GM12878 (cell line): ENCODE measurements at places on chromosomes 1 and 21.

DNA sequence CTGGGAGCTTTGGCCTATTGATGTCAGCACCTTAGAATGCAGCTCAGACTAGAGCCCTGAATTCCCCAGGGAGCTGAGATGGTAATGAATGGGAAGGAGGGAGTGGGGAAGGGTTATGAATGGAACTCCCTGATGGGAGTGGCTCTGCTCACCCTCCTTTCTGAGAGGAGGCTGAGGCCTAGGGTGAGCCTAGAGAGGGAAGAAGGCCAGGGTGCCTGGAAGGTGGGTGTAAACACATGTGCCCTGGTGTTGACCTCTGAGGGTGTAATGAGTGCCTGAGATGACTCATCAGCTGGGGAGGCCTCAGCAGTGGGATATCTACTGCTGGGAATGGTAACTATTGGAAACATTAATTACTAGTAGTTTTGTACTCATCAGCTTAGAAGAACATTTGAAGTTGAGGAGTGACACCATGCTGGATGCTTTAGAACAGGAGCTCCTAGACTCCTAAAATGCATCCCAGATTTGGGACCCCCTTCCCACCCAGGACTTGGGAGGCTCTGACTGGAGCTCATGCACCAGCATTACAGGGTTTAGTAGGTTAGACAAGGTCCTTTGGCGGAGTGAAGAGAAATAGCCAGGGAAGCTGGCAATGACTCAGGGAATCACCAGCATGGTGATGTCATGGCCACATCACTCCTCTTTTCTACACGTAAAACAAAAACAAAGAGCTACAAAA, 16.0 kb upstream of the PIGV start:
- DNase-seq = no peak

GRCh38 chr1:219161371-219161770, 12.3 kb upstream of the LYPLAL1 start:
- DNase-seq = no peak

DNA sequence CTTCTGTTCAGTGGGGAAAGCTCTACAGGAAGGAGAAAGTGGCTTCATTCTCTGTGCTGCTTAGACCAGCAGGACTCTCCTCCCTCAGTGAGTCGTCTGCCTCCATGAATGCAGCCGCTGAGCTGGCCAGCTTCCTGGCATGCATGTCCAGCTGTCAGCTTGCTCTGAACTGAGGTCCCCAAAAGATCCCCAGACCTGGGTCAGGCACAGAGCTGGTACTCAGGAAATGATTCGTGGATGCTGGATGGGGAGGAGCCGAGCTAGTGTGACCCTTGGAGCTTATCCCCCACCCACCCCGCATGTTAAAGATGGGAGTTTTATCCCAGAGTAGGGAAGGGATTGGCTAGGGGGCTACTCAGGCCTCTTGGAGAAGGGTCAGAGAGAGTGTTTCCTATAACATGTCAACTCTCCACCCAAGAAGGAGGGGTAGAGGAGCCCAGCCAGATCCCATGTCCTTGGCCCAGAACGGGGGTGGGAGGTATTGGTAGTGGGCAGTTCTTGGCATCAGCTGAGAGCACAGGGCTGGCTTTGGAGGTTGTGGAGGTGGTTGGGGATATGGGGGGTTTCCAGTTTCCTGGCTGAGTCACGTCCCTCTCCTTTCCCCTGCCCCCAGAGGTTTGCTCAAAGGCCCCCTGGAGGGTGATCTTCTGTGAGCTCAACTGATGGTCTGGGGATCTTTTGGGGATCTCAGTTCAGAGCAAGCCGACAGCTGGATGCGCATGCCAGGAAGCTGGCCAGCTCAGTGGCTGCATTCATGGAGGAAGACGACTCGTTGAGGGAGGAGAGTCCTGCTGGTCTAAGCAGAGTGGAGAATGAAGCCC, 110.1 kb downstream of the FOXD2 start:
- no peak for DNase-seq

GRCh38 chr1:47919113-47919833, 77.9 kb downstream of the TRABD2B start:
- no peak for DNase-seq

GRCh38 chr1:232996143-232996542, 45.7 kb downstream of the NTPCR start:
- DNase-seq = no peak

- DNase-seq = no peak
Measured at GRCh38 chr1:11761988-11762406, at the start of gene C1orf167. Gene C1orf167 (plus strand): TSS chr1:11762193. CDS start chr1:11764401, 2,208 bp downstream.

DNA sequence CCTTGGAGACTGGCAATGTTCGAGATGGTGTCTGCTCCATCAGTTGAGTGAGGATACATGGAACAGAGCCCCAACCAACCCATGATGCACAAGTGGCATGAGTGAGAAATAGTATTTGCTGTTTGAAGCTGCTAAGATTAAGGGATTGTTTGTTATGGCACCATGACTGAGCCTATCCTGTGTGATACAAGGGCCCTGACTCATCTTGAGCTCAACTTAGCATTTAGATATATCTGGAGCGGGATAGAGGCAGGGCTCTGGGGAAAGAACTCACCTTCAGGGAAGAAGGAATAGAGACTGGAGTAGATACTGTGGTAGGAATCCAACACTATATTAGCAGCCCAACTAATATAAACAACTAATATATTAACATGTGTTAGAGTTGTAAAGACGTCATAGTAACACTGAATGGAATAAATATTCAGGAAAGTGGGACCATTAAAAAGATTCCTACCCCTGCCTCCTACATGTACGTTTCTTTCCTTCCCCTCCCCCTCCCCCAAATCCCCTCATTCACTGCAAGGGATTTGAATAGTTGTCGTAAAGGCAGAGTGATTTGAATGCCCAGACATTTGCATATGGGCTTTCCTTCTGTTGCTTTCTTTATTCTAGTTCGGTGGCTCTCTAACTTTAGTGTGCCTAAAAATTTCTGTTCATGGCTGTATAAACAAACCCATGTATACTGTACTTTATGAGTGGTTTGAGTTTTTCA, 106.6 kb upstream of the POU3F1 start:
- no peak for DNase-seq

DNA sequence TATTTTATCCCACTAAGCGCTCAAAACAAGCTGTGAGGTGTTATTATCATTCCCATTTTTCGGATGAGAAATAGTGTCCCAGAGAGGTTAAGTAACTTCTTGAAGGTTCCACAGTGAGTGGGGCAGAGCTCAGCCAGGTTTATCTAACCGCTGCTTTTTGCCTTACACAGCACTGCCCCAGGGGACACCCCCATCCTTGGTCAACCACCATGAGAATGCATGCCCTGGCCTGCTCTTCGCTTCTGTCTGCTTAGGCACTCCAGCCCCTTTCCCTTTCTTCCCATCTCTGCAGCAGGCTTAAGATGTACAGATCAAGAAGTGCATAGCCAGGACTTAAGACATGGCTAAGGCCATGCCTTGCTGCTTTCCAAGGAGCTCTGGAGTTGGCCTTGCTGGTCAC, 159.0 kb upstream of the CD34 start:
- no peak for DNase-seq

- no peak for DNase-seq
Measured at GRCh38 chr1:201648907-201649721, 110.2 kb downstream of the NAV1 start.

- no peak for DNase-seq
Measured at GRCh38 chr1:17630986-17631385, 91.5 kb downstream of the ARHGEF10L start.

DNA sequence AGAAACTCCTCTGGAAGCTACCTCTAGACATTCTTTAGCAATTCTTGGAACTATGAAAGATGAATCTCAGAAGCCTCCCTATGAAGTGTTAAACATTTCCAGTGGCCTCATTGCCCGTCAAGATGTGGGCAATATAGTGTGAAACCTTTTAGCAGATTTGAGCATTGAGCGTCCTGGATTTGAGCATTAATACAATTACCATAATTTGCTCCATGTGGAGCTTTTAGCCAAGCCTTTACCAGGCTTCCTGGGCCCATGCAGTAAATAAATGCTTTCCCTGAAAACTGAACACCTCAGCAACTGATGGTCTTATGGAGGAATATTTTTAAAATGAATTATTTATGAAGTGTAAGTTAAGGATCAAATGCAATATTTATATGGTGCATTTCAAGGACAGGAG, 162.0 kb downstream of the FGGY start:
- no peak for DNase-seq

DNA sequence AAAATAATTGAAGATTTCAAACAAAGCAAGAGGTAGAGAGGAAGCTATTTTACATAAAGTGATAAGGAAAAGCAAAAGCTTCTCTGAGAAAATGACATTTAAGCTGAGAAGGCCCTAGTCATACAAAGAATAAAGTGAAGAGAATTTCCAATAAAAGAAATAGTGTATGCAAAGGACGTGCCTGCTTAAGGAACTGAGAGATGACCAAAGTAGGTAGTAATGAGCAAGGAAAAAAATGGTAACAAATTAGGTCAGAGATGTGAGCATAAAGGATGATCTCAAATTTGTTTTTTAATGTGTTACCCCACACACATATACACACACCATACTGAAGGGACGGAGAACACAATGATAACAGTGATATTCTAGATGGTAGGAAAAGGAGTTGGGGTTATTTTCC, 46.4 kb downstream of the NRIP1 start:
- no peak for DNase-seq

GRCh38 chr1:28159243-28159642, 17.2 kb downstream of the PTAFR start:
- no peak for DNase-seq

DNA sequence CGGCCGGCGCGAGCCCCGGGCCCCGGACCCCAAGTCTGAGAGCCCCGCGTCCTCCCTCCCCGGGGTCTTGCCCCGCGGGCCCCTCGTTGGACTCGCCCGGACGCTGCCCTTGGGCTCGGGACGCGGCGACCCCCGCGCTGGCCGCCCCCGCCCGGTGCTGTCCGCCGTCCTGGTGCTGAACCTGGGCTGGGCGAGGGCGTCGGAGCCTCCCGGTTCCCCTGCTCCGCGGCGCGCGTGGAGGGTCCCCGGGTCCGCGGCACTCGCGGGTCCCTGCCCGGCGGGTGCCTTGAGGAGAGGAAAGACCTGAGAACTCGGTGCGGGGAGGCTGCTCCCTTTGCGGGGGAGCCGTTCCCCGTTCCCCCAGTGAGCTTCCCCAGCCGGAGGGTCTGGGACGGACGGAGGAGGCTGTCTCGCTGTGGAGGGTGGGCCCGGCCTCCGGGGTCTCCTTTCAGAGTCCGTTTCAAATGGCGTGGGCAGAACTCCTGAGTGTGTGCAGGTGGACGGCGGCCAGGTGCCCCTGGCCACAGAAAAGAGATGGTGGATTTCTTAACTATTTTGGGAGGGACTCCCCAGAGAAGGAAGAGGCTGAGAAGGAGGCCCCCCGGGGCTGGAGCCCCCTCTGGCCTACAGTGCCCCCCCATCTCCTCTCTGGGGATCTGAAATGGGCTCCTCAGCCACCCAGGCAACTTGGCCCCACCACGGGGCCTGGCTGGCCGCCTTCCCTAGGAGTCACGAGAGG, 595 bp downstream of the GABRD start:
- no peak for DNase-seq

DNA sequence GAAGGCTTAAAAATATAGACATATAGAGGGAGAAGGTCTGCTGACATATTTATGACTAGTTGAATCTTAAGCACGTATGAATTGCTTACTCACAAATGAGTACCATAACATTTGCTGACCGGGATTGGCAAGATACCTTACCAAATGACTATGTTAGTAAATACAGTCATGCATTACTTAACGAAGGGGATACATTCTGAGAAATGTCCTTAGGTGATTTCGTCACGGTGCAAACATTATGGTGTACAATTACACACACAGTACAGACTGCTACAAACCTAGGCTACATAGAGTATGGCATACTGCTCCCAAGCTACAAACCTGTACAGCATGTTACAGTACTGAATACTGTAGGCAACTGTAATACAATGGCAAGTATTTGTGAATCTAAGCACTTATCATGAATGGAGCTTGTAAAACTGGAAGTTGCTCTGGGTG, 19.4 kb upstream of the UBE2U start:
- DNase-seq = no peak

DNA sequence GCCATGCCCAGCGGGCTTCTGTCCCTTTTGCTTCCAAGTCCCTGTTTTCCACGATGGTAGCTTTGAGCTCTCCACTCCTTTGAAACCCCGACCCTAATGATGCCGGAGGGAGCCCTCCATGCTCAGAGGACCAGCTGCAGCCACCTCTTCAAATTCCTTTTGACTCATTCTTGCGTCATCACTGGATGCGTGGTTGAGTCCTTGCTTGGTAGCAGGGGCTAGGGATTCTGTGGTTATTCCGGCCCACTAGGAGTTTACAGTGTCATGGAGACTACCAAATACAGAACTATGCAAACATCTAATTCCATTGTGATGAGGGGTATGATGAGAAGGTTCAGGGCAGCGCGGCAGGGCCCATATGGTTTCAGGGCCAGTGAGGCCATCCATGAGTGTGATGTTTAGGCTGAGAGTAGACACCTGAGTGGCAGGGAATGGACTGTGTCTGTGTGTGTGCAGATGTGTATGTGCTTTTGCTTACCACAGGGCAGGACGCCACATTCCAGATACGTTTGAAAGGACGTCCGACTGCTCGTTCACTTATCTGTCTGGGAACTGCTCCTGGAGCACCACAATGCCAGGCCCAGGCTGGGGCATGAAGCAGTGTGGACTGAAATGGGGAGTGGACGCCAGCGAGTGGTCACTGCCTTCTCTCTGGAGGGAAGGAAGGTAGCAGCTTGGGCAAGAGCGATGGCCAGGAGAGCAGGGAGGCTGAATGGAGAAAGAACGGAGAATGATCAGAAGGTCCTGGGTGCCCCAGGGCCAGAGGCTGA, 30.4 kb upstream of the ZBTB21 start:
- DNase-seq = no peak

DNA sequence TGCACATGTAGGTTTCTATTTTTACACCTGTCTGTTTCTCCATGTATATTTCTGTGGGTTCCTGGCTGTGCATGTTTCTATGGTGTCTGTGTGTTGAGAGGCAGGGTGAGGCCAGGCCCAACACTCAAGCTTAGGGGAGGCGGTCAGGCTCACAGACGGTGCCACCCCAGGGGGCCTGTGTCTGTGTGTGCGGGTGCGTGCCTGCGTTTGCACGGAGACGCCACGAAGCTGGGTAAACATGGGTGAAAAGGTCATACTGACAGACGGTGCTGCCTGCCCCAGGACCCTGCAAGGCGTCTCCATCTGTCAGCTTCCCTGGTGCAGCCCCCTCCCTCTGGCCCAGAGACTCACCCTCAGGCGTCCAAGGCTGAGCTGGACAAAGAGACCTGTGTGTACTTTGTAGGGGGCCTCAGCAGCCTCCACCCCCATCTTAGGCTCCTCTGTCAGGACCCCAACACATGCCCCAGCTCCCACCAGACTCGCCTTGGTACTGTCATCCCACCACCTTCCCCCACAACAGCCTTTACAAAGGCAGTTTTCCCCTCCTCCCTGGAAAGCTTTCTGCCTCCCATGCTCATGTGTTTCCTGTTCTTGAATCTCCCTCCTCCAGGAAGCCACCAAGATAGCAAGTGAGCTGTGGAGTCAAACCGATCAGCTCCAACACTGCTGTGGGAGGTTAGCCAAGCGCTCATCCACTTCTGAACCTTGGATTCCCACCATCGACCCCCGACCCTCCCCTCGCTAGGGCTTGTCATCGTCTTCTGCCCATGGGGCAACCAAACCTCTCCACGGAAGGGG, 34.1 kb downstream of the PTPRF start:
- no peak for DNase-seq

DNA sequence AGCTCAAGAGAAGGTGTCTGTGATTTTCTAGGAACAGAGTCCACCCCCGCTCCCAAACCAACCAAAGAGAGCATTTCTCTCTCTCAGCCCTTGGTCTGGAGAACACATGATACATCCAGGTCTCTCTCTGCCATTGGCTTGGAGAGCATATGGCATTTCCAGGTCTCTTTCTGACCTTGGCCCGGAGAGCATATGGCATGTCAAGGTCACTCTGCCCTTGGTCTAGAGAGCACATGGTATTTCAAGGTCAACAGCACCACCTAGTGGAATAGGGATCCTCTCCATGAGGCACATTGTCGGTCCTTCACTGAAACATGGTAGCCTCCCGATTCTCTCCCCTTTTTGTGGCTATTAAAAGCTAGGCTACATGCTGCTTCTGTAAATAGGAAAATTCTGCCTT, 437.7 kb upstream of the OLFM3 start:
- DNase-seq = no peak
